ENCODE measurements at places on chromosomes 16 and 17.

DNA sequence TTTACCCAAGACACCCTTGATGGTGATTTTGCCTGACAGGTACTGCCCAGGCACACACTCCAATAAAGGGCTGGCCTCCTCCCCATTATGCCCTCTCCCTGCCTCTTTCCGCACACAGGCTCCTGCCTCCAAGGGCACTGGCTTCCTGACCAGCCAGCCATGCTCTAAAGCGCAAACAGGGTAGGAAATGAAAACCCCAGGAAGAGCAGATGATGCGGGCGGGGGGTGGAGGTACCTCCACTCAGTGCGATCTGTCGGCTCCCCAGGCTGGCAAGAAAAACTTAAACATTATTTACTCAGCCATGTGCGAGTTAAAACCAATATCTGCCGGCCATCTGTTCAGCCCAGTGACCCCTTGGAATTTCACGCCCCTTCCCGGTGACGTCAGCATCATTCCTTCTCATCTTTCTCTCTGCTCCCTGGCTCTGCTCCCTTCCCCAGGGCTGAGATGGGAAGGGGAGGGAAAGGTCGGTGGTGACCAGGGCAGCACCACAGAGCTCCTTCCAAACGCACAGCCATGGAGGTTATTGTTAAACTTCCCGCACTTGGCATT, 262.5 kb downstream of the CBLN1 start:
- peak; percentile 4 for DNase-seq

DNA sequence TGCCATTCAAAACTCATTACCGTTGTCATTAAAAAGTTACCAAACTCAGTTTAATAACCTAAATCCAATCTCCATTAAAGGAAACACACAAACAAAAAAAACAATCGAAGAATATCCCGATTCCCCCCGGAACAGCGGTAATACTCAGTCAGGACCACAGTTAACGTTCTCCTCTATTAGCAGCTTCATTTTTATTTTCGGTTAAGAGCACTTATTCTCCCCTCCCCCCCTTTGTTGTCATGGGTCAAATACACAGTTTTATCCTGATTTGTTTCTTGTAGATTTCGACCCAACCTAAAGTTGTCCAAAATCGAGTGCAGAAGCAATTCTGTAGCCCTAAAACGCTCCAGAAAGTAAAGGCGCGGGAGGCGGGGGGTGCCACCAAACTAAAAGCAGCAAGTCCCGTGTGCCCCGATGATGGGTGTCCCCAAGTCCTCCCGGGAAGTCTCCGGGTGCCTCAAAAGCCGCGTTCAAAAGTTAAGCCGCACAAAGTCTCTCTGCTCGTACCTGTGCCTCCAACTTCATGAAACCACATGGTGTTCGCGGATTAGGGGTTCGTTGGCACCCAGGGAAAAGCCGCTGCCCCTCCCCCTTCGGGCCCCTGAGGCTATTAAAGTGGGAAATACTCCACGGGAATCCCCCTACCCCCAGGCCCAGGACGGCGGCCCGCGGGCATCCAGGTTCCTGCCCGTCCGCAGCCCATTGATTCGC, 996 bp downstream of the SUMO2 start:
- no peak for DNase-seq

DNA sequence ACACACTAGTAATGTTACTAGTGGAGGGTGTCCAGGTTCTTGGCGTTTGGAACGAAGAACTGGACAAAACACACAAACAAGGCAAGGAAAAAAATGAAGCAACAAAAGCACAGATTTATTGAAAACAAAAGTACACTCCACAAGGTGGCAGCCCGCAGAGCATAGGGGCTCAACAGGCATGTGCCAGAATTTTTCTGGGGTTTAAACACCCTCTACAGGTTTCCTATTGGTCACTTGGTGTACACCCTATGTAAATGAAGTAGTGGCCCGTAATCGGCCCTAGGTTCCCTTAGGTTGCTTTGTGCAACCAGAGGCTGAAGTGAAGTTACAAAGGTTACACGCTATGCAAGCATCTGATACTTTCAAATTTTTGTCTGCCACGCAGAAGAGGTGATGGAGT, 8.1 kb downstream of the OR2C1 start:
- DNase-seq = no peak

DNA sequence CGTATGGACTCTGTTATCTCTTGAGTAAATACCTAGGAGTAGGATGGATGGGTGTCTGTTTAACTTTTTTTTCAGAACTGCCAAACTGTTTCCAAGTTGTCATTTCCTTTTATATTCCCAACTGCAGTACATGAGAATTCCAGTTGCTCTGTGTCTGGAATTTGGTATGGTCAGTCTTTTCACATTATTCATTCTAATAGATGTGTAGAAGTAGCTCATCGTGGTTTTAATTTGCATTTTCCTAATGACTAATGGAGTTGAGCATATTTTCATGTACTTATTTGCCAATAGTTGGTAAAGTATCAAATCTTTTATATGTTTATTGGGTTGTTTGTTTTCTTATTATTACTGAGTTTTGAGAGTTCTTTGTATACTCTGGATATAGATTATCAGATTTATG, 27.0 kb downstream of the MRTFB start:
- no peak for DNase-seq

DNA sequence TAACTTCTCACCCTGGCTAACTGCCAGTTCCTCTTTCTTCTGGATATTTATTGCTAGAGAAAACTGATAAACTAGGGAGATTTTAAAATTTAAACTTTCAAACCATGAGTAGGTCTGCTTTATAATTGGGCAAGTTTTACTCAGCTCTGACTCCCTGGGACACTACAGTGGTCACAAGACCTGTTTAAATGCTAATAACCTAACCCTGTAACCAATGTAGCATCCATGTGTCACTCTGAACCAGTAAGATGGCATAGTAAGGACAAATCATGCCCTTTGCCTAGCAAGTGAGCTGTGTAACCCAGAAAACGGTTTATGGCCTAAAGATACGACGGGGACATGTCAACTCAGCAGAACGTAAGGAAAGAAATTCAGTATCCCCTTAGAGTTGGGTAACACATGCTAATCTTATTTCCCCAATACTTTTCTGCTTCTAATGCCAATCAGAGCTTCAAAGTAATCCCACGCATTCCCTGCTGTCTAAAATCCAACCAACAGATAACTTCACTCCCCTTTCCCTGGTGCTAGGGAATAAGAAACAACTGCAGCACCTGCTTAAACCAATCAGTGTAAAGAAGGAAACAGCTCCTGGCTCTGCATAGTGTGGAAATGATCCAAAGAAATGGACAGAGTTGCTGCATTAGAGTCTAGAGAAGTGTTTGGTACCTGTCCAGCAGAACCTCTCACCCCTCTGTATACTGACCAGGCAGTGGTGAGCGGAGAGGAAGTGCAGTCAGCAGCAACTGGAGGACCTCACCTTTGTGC, 85.7 kb downstream of the NCOR1 start:
- DNase-seq = no peak

GRCh38 chr17:80706463-80706867, 161.8 kb downstream of the RPTOR start:
- peak; percentile 24 for DNase-seq

DNA sequence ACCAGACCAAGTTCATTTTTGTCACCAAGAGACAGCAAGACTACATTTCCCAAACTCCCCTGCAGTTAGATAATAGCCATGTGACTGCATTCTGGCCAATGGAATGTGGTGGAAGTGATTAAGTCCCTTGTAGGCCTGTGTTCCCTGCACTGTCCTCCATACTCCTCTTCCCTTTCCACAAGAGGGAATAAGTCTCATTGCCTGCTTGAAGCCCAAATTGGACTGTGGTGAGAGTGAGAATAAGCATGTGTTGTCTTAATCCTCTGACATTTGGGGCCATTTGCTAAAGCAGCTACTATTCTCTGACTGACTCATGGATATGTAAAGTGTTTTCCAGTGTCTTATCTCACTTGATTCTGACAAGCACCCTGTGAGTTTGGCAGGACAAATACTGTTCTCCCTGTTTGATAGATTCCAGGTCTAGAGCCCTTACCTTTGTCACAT, 20.7 kb downstream of the PIK3R6 start:
- no peak for DNase-seq

All from DMS79 treated with DMSO at 0.1 percent for 48 hours (cell line).